ENCODE measurements at places on chromosomes 2 and 18. TPM values are rescaled to one million over a fixed set of nuclear protein-coding genes. Genes with fewer than 3 reads are reported as not detected.

- H3K27me3 ChIP-seq: no peaks in the 10 kb centered on the region
- peak overlapping the region; percentile 89 for H3K27ac ChIP-seq
- peaks cover 11% of the 10 kb centered on the region for H3K36me3 ChIP-seq
- peak overlapping the region; percentile 83 for H3K4me3 ChIP-seq
- peaks cover 40% of the 10 kb centered on the region for H3K4me1 ChIP-seq
Observed at GRCh38 chr2:53969285-53969967, 1.4 kb downstream of the PSME4 start.

The TUBA3E gene
- total RNA-seq: not detected

DNA sequence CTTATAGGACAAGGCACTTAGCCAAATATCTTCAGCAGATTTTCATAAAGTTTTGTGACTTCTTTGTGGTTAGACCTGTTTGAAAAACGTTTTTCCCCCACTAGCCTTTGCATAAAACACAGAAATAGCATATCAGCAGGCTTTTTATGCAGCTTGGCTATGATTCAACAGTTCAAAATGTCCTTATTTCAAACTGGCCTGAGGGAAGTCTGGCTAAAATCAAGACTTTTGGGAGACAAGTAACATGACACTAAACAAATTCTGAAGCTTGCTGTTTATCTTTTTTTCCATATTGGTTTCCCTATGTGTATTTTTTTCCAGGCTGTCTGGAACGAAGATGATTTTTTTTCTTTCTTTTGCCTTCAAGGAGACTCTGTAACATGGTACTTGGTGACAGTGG lies 95.1 kb upstream of the L3MBTL4 start:
- no peak for DNase-seq
- H3K27ac ChIP-seq: peak overlapping the region; percentile 89
- H3K27me3 ChIP-seq: no peaks in the 10 kb centered on the region
- peaks cover 28% of the 10 kb centered on the region for H3K4me1 ChIP-seq
- H3K36me3 ChIP-seq: no peaks in the 10 kb centered on the region
- H3K4me3 ChIP-seq: peak overlapping the region; percentile 65

The DES gene
- total RNA-seq: not detected

- H3K4me1 ChIP-seq: peaks cover 8% of the 10 kb centered on the region
- no peak overlapping the region for H3K27ac ChIP-seq
- H3K27me3 ChIP-seq: no peaks in the 10 kb centered on the region
- no peak overlapping the region for H3K4me3 ChIP-seq
- no peak for DNase-seq
Observed at GRCh38 chr2:43185146-43185545, 41.3 kb downstream of the ZFP36L2 start.

- no peak overlapping the region for H3K4me3 ChIP-seq
- DNase-seq: no peak
- no peaks in the 10 kb centered on the region for H3K36me3 ChIP-seq
- H3K4me1 ChIP-seq: no peaks in the 10 kb centered on the region
Observed at GRCh38 chr2:198161151-198161550, 356.8 kb downstream of the PLCL1 start.

GRCh38 chr2:9213477-9214051 lies 7.0 kb downstream of the ASAP2 start:
- peaks cover 23% of the 10 kb centered on the region for H3K36me3 ChIP-seq
- peaks cover 69% of the 10 kb centered on the region for H3K4me1 ChIP-seq
- peak overlapping the region; percentile 74 for H3K27ac ChIP-seq
- no peak overlapping the region for H3K4me3 ChIP-seq
- H3K27me3 ChIP-seq: no peaks in the 10 kb centered on the region

The SYT4 gene
- total RNA-seq: not detected

DNA sequence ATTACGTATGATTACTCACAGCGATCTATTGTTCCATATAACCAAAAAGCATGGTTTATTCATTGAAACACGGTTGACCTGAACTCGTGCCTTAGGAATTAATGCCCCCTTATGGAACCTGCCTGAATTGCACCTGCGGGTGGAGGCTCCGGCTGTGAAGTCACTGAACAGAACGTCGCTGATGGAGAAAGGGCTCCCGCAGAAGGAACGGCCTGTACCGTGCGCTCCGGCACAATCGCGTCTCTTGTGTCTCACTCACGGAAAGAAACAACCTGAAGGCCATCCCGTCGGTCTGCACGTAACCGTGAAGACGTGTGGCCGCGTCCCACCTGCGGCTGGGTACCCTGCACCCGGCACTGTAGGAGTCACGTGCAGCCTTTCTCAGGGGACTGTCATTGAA lies 133.1 kb downstream of the NFATC1 start:
- H3K4me3 ChIP-seq: no peak overlapping the region
- H3K27me3 ChIP-seq: peaks cover 6% of the 10 kb centered on the region
- no peaks in the 10 kb centered on the region for H3K36me3 ChIP-seq
- H3K27ac ChIP-seq: no peak overlapping the region

DNA sequence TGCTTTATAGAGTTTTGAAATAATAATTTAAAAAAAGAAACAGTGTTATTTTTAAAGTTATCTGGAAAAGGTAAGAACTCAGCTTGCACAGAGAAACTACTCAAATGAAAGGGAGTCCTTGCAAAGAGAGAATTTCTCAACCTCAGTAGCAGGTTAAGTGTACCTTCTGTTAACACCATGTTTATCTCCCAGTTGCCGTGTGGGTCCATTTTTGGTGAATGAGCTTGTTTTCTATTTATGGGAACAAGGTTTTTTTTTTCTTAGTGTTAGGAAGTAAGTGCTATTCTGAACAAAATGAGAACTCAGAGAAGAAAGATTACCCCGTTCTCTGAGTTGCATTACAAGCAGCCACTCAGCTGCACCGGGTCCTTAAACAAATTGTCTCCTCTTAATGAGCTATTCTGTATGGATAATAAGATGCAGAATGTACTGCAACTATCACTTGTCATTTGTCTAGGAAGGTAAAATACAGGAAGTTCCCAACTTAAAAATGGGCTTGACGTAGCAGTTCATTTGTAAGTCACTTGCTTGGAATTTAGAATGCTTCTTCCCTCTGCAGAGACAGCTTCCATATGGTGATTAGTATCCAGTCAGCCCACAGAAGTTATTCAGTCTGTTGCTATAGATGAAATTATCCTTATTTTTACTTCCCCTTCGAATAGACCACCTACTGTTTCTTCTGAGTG lies 74.9 kb downstream of the LTBP1 start:
- no peaks in the 10 kb centered on the region for H3K27me3 ChIP-seq
- no peak for DNase-seq
- peak overlapping the region; percentile 76 for H3K27ac ChIP-seq
- H3K4me3 ChIP-seq: no peak overlapping the region
- H3K36me3 ChIP-seq: peaks cover 2% of the 10 kb centered on the region
- peaks cover 52% of the 10 kb centered on the region for H3K4me1 ChIP-seq

DNA sequence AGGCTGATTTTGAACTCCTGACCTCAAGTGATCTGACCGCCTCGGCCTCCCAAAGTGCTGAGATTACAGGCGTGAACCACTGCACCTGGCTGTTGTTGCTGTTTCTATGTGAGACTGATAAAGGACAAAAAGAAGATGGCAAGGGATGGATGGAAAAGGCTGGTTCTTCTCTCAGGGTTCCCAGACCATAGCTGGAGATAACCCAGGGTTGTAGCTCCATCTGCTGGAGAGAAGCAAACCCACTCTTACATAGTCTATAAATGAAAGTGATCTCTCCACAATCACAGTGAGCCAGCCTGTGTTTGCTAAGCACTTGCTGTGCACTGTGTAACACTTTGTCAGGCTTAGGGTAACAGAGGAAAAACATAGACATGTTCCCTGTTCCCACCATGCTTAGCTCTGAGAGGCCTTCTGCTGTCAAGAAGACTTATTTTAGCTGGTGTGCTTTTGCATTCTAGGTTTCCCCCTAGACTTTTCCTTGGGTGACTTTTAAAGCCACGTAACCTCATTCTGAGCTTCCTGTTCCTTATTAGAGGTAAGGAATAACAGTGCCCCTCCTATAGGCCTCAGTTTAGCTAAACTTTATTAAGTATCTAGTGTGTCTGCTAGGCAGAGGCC lies 49.7 kb downstream of the LIMS1 start:
- no peak overlapping the region for H3K4me3 ChIP-seq
- H3K27ac ChIP-seq: peak overlapping the region; percentile 63
- H3K36me3 ChIP-seq: no peaks in the 10 kb centered on the region
- DNase-seq: no peak
- H3K4me1 ChIP-seq: peaks cover 75% of the 10 kb centered on the region
- H3K27me3 ChIP-seq: no peaks in the 10 kb centered on the region

GRCh38 chr2:132620115-132620514 lies 49.9 kb downstream of the LYPD1 start:
- H3K4me1 ChIP-seq: no peaks in the 10 kb centered on the region
- no peak overlapping the region for H3K4me3 ChIP-seq
- H3K27ac ChIP-seq: no peak overlapping the region
- H3K27me3 ChIP-seq: peaks cover 2% of the 10 kb centered on the region

- H3K4me3 ChIP-seq: no peak overlapping the region
- DNase-seq: no peak
- peaks cover 16% of the 10 kb centered on the region for H3K4me1 ChIP-seq
- peaks cover 7% of the 10 kb centered on the region for H3K36me3 ChIP-seq
- H3K27ac ChIP-seq: no peak overlapping the region
Observed at GRCh38 chr2:202808754-202809153, 62.8 kb downstream of the ICA1L start.

DNA sequence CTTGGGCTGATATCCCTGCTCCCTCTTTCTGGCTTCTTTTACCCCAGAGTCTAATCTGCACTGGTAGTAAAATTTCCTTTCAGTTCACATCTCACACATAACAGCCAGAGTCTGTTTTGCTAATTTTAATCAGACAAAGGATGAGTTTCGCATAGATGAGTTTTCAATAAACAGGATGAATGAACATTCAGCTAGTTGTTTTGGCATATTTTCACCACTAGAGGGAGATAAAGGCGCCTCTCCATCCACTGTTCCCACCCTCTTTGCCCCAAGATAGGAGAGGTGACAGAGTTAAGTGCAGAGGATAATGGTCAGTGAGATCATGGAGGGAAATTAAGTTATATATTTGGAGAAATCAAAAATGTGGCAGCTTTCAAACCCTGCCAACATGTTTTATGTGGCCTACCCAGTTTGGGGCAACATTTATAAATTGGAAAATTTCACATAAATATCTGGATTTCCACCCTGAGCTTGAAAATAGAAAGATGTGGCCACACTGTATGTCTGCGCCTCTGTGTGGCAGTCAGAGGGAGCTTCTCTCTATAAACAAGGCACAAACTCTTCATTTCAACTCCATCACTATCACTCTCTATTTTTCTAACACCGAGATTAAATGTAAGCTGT lies 48.5 kb upstream of the DTNA start:
- H3K36me3 ChIP-seq: no peaks in the 10 kb centered on the region
- peak overlapping the region; percentile 54 for H3K27ac ChIP-seq
- peaks cover 27% of the 10 kb centered on the region for H3K4me1 ChIP-seq
- DNase-seq: no peak

- H3K27me3 ChIP-seq: no peaks in the 10 kb centered on the region
- peak overlapping the region; percentile 82 for H3K4me3 ChIP-seq
- DNase-seq: no peak
- peaks cover 2% of the 10 kb centered on the region for H3K36me3 ChIP-seq
- H3K4me1 ChIP-seq: peaks cover 41% of the 10 kb centered on the region
Observed at GRCh38 chr2:54456362-54456611, 160 bp downstream of the SPTBN1 start.

GRCh38 chr18:961644-962355 lies 57.1 kb downstream of the ADCYAP1 start:
- H3K27me3 ChIP-seq: peaks cover 31% of the 10 kb centered on the region
- H3K36me3 ChIP-seq: no peaks in the 10 kb centered on the region
- DNase-seq: no peak
- peak overlapping the region; percentile 77 for H3K4me3 ChIP-seq
- H3K4me1 ChIP-seq: peaks cover 15% of the 10 kb centered on the region

DNA sequence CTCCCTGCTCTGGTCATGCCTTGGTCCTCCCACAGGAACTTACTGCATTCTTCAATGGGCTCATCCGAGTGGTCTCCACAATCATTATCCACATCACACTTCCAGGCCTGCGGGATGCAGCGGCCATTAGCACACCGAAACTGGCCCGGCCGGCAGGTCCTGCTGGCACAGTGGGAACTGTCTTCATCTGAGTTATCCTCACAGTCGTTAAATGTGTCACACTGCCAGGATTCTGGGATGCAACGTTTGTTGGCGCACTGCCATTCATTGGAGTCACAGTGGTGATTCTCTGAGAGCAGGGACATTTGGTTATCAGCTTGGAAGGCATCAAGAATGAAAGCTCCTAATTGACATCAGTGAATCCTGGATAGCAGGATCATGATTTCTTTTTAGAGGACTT lies 104.5 kb downstream of the DHRS9 start:
- no peaks in the 10 kb centered on the region for H3K36me3 ChIP-seq
- no peak for DNase-seq
- no peaks in the 10 kb centered on the region for H3K4me1 ChIP-seq
- H3K27me3 ChIP-seq: peaks cover 8% of the 10 kb centered on the region

DNA sequence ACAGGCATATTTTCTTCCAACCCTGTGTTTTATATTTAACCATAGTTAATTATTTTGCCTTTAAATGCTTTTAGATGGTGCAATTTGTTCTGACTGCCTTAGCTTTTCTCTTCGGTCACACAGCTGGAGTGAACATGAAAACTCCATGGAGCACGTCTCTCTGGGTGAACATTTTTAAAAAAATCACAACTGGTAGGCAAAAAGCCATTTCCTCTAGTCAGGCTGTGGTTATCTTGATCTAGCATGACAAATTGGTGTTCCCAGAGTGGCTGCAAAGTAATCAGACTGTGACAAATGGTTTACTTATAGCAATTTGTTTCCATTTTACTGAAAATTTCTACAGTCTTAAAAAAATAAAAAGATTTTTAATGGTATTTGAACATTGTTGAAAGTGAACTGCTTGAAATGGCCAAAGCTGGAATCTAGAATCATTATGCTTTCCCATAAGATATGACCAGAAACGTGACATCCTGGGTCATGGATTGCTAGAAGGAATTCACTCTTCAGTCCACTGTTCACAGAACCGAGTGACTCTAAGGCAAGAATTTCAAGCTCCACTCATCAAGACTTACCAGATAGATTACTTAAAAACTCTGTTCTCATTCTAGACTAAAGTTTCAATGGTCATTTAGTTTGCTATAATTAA lies 703.6 kb downstream of the CPS1 start:
- H3K4me3 ChIP-seq: no peak overlapping the region
- H3K27ac ChIP-seq: no peak overlapping the region
- no peak for DNase-seq

The TCF23 gene
- not detected for total RNA-seq

GRCh38 chr2:152098496-152099366 lies at the start of gene CACNB4:
Gene CACNB4, minus strand, starts transcription at chr2:152099044.
- peak within 1 kb of the TSS; percentile 87 for H3K4me3 ChIP-seq
- H3K27ac ChIP-seq: peak within 1 kb of the TSS; percentile 84
- no peak for DNase-seq

DNA sequence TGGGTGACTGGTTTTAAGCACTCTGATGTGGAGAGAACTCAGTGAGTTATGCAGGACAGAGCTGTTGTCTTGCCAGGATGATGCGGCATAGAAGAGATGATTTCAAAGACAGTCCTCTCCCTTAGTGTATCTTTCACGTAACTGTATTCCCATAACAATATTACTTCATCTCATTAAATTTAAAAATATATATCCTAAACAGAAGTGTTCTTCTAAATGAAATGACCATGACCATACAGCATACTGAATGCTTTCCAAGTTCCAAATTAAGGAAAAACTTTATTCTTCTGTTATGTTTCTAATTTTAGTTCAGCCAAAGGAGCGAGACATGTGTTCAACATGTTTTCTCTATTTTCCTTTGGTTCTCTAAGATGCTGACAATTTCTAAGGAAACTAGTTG lies 600.1 kb upstream of the FSHR start:
- no peaks in the 10 kb centered on the region for H3K4me1 ChIP-seq
- H3K27me3 ChIP-seq: no peaks in the 10 kb centered on the region
- H3K4me3 ChIP-seq: no peak overlapping the region
- DNase-seq: no peak

The KCNK3 gene
- 8.5 TPM for total RNA-seq

GRCh38 chr2:105595536-105595935 lies 149.2 kb upstream of the NCK2 start:
- no peak overlapping the region for H3K4me3 ChIP-seq
- no peak for DNase-seq
- no peak overlapping the region for H3K27ac ChIP-seq
- H3K36me3 ChIP-seq: no peaks in the 10 kb centered on the region
- H3K27me3 ChIP-seq: peaks cover 24% of the 10 kb centered on the region
